ENCODE measurements at places on chromosomes 5 and 9. TPM values are rescaled to one million over a fixed set of nuclear protein-coding genes. Genes with fewer than 3 reads are reported as not detected.

GRCh38 chr9:35748242-35748857 is 678 bp downstream of the GBA2 start:
- no peak for DNase-seq

DNA sequence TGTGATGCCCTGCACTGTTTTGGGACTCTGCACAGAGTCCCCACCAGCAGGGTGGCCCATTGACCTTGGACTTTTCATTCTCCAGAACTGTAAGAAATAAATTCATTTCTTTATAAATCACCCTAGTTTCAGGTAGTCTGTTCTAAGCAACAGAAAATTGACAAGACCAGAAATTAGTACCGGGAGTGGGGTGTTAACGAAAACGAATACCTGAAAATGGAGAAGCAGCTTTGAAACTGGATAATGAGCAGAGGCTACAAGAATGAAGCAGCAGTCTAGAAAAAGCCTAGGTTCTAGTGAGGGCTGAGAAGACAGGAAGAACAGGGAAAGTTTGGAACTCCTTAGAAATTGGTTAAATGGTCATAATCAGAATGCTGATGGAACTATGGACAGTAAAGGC is 2.1 kb upstream of the MCC start:
- DNase-seq = no peak

- no peak for DNase-seq
These were observed 207.7 kb downstream of the PIK3R1 start for GRCh38 chr5:68423154-68423811.

- DNase-seq = no peak
These were observed 954.7 kb upstream of the ARRDC3 start for GRCh38 chr5:92337772-92338234.

DNA sequence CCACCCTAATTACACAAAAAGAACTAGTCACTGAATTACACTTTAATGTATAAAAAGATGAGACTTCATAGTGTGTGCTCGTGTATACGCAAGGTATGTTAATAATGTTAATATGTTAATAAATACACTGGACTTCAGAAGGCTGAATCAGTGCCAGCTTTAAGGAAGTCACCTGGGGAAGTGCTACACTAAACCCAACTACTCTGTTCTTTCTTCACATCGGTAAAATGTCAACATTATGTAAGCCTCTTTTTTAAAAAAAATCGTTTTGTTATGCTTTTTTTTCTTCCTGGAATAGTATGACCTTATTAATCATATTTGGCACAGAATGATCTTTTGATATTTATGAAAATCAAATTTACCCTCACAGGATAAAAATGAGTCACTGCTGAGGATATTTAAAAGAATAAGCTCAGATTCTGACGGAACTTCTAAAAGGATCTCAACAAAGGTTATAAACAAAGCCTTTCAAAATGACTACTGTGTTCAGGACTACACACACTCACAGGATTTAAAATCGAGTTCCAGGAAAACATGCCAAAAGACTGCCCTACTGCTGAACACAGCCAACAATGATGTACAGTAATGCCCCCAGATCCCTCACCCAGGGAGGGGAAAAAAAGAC is 75.9 kb downstream of the AUH start:
- no peak for DNase-seq

DNA sequence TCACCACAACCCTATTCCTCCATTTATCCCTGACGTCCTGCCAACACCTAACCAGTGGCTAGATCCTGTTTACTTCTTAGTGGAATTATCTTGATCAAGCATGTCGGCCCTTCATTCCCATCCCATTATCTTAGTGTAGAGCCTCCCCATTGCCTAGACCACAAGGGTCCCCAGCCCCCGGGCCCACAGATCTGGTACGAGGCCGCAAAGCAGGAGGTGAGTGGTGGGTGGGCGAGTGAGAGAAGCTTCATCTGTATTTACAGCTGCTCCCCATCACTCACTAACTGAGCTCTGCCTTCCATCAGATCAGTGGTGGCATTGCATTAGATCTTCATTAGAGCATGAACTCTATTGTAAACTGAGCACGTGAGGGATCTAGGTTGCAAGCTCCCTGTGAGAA is 182.7 kb downstream of the TSSK1B start:
- DNase-seq = no peak

- DNase-seq = no peak
These were observed 35.0 kb downstream of the PTTG1 start for GRCh38 chr5:160456480-160457177.

HACD4 gene
- 8.4 TPM for total RNA-seq

- DNase-seq = no peak
These were observed 145.8 kb downstream of the AOPEP start for GRCh38 chr9:94872083-94872833.
